ENCODE measurements at places on chromosomes 1 and 21.

GRCh38 chr1:180584869-180585268, 26.1 kb downstream of the OVAAL start:
- no peaks in the 10 kb centered on the region for H3K27me3 ChIP-seq
- peaks cover 54% of the 10 kb centered on the region for H3K4me1 ChIP-seq
- no peak overlapping the region for H3K4me3 ChIP-seq
- H3K27ac ChIP-seq: peak overlapping the region; percentile 79
- no peak for DNase-seq

DNA sequence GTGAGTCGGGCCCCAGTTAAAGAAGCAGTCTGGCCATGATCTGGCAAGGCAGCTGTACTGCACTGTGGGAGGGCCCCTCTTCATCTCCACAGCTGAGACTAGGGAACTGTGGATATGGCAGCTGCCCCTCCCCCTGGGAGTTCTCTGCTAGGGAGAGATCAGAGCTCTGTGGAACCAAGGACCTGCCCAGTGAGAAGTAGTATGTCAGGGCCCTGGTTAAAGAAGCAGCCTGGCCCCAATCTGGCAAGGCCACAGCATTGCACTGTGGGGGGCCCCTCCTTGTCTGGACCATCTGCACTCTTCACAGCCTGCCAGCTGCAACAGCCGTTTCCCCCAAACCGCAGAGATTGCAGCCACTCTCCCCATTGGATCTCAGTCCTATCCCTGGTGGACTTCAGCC, 208.5 kb downstream of the DNAH14 start:
- H3K36me3 ChIP-seq: no peaks in the 10 kb centered on the region
- DNase-seq: no peak
- H3K4me3 ChIP-seq: no peak overlapping the region

- no peak overlapping the region for H3K4me3 ChIP-seq
- H3K36me3 ChIP-seq: no peaks in the 10 kb centered on the region
- H3K27ac ChIP-seq: no peak overlapping the region
- H3K27me3 ChIP-seq: peaks cover 2% of the 10 kb centered on the region
Measured at GRCh38 chr1:24737368-24738117, 7.7 kb upstream of the CLIC4 start.

DNA sequence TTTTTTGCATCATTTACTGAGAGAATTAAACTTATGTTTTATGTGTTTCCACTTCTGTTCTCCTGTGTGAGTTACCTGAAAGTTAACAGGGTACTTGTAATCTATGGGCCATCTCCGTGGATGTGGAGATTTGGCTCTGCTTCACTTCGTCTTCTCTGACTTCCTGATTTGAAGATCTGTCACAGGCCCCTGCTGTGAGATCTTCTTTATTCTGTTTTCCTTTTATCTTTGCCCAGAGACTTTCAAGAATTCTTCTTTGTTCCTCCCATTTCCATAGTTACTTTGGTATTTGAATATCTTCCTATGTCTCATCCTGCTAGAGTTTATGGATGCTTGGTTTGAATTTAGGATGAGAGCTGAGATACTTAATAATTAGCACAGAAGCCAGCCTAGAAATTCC, 35.4 kb upstream of the PKN2 start:
- H3K27ac ChIP-seq: no peak overlapping the region
- H3K36me3 ChIP-seq: no peaks in the 10 kb centered on the region
- no peak overlapping the region for H3K4me3 ChIP-seq
- DNase-seq: no peak

DNA sequence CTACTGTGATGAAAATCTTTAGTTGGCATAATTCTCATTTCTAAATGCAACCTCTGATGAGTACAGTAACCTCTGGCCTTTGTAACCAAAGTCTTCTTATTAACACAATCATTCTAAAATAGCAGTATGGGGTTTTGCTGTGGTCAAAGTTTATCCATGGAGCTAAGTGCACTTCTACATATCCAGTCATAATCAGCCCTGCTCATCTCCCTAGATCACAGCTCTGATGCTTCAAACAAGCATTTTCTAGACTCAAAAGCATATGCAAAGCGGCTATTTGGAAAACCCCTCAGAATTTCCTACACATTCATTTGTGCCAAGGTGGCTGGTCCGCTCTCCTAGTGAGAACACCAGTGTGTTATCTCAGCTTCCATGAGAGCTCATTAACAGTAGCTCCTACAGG, 418.6 kb downstream of the MRPL39 start:
- H3K27ac ChIP-seq: no peak overlapping the region
- H3K36me3 ChIP-seq: no peaks in the 10 kb centered on the region
- no peaks in the 10 kb centered on the region for H3K4me1 ChIP-seq
- no peak for DNase-seq
- peaks cover 2% of the 10 kb centered on the region for H3K27me3 ChIP-seq
- H3K4me3 ChIP-seq: no peak overlapping the region

GRCh38 chr1:49435291-49435690, 588.5 kb downstream of the AGBL4 start:
- H3K36me3 ChIP-seq: no peaks in the 10 kb centered on the region
- H3K27ac ChIP-seq: no peak overlapping the region
- no peak overlapping the region for H3K4me3 ChIP-seq
- no peaks in the 10 kb centered on the region for H3K27me3 ChIP-seq
- H3K4me1 ChIP-seq: no peaks in the 10 kb centered on the region

GRCh38 chr1:1225238-1225845, 6.5 kb downstream of the SDF4 start:
- DNase-seq: no peak
- H3K27me3 ChIP-seq: 0 out of 2 replicates have a peak, but pooled peaks cover 1% of the 10 kb centered on the region
- H3K36me3 ChIP-seq: peaks cover 33% of the 10 kb centered on the region
- H3K4me3 ChIP-seq: no peak overlapping the region
- no peak overlapping the region for H3K27ac ChIP-seq

GRCh38 chr1:200795156-200795555, 56.5 kb downstream of the CAMSAP2 start:
- 0 out of 2 replicates have a peak overlapping the region, but pooled peaks have one; percentile 2 for H3K27ac ChIP-seq
- no peak overlapping the region for H3K4me3 ChIP-seq
- peaks cover 11% of the 10 kb centered on the region for H3K36me3 ChIP-seq

DNA sequence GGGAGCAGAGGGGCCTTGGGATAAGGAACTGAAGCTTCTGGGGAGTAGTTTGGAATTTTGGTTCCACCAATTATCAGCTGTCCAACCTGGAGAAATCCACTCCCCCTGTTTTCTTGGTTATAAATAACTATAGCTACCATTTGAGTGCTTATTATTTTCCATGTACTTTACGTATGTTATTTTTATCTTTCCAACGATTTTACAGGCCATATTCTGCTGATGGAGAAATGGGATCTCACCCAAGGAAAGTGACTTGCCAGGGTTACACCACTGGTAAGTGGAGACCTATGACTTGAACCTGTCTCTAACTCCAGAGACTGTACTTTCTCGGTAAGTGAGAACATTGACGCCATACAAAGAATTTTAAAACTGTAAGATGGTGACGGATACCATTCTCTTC, 49.0 kb upstream of the CD34 start:
- H3K27ac ChIP-seq: no peak overlapping the region
- no peak overlapping the region for H3K4me3 ChIP-seq
- peaks cover 22% of the 10 kb centered on the region for H3K27me3 ChIP-seq
- H3K4me1 ChIP-seq: peaks cover 24% of the 10 kb centered on the region

Data from HFFc6 (cell line).